ENCODE measurements at places on chromosomes 6 and 20.

DNA sequence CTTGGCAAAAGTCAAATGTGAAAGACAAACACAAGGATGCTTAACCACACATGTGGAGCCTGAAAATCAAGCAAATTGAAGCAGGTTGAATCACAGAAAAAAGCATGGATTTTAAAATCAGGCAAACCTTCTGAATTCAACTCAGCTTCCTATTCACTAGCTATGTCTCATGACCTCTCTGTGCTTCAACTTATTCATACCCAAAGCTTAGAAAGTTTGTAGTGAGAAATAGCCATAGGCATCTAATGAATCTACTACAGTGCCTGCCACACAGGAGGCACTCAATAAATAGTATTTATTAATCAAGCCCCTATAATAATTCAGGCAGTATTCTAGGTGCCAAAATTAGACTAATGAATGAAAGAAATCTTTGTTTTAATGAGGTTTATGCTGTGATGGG lies 112.2 kb upstream of the TNFAIP3 start:
- no peak for DNase-seq

GRCh38 chr6:40907198-40907701 lies 131.8 kb downstream of the UNC5CL start:
- DNase-seq, result peak; percentile 86

DNA sequence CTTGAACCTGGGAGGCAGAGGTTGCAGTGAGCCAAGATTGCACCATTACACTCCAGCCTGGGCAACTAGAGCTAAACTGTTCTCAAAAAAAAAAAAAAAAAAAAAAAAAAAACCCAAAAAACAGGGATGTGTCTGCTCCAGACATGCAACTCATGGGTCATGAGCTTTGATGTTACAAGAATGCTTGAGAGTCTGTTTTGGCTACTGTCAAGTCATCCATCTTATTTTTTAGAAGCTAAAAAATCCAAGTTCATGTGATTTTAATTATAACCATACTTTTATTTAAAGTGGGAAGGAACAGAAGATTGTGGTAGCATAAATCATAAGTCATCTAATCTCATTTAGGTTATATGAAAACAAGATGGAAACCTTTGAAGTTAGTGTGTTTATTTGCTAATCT lies 120.6 kb downstream of the PDE7B start:
- no peak for DNase-seq

- DNase-seq, result no peak
These were observed 20.7 kb upstream of the BPI start for GRCh38 chr20:38283236-38283635.

DNA sequence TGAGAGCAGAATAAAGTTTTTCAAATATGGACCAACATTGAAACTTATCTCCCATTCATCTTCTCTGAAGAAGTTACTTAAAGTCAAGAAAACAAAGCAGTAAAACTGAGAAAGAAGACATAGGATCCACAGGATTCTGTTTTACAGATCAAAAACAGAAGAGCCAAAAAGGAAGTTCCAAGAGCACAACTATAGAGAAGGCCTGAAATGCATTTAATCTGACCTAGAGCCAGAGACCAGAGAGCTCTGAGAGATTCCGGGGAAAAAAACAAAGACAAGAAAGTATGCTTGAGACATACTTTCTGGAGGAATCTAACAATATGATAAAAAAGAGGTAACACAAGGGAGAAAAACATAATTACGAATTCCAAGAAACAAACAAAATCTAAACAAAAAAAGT lies 26.1 kb downstream of the SRPK1 start:
- no peak for DNase-seq

GRCh38 chr20:48957533-48957932 lies 36.0 kb downstream of the ARFGEF2 start:
- no peak for DNase-seq

- DNase-seq, result no peak
These were observed 176.7 kb downstream of the LAMA2 start for GRCh38 chr6:129059650-129060049.

DNA sequence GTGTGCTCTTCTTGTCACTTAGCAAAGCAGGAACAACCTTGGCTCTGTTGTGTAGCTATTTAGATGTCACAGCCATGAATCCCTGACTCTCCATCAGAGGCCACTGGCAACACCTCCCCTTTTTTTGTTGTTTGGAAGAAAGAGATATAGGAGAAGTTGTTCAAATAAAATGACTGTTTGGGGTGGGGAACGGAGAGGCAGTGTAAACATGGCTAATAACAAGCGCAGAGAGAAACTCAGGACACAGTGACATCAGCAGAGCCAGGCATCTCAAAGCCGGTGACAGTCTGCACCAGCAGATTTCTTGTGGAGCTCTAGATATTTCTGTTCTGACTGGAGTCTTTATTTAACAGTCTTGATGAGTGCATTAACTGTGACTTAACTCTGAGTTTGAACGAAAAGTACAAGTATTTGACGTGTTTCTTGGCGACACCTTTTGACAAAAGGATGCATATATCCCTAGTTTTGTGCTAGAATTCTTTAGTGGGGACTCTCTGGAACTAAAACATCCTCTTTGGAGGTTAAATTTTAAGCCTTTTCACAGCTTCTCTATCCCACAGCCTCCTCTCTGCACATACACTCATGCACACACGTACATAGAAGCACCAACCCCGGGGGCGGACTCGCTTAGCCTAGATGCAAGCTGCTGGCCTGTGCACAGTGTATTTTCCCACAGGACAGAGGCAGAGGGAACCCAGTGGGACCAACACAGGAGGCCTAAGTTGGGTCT lies 53.8 kb downstream of the ADAT2 start:
- DNase-seq, result no peak

DNA sequence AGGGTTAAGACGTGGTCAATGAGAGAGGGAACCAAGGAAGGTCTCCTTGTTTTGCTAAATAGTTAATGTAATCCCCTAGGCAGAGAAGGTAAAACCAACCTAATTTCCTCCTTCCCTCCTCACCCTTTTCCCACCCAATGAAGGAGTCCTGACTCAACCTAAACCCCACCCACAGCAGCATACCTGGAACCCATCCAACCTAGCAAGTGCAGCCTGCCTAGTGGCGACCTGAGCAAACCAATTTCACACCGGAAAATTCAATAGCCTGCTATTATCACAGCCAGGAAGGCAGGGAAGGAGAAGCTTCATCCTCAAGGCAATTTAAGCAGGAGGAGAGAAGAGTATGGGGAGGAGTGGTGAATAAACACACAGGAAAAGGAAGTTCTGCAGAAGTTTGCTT lies 46.9 kb downstream of the OSTM1 start:
- DNase-seq, result no peak

- DNase-seq, result no peak
These were observed 63.6 kb downstream of the EDN1 start for GRCh38 chr6:12353731-12354130.

DNA sequence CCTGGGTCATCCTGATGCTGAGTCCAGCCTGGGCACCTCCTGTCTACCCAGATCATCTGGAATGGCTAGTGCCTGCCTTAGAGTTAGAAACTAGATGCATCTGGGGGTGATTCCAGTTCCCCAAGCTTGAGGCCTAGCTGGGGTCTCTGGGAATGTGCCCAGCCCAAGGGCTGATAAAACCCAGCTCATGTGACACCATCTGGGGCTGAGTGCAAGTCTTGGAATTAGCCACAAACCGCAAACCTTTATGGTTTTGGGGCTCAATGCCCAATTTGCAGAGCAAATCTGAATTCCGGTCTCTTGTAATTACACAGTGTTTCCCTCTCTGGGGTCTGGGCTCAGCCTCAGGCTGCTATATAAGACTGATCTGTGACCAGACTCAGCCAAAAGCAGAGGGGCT lies at the start of gene BPIFB4:
Gene BPIFB4, plus strand, starts transcription at position 385 of the 400 bp plus-strand sequence. CDS start 1,884 bp downstream, outside the sequence.
- no peak for DNase-seq

GRCh38 chr6:87794922-87795885 lies 93.2 kb upstream of the AKIRIN2 start:
- no peak for DNase-seq

GRCh38 chr20:51402201-51402600 lies 140.3 kb downstream of the NFATC2 start:
- DNase-seq, result no peak

- DNase-seq, result no peak
These were observed 42.3 kb upstream of the GATA5 start for GRCh38 chr20:62517901-62518610.

DNA sequence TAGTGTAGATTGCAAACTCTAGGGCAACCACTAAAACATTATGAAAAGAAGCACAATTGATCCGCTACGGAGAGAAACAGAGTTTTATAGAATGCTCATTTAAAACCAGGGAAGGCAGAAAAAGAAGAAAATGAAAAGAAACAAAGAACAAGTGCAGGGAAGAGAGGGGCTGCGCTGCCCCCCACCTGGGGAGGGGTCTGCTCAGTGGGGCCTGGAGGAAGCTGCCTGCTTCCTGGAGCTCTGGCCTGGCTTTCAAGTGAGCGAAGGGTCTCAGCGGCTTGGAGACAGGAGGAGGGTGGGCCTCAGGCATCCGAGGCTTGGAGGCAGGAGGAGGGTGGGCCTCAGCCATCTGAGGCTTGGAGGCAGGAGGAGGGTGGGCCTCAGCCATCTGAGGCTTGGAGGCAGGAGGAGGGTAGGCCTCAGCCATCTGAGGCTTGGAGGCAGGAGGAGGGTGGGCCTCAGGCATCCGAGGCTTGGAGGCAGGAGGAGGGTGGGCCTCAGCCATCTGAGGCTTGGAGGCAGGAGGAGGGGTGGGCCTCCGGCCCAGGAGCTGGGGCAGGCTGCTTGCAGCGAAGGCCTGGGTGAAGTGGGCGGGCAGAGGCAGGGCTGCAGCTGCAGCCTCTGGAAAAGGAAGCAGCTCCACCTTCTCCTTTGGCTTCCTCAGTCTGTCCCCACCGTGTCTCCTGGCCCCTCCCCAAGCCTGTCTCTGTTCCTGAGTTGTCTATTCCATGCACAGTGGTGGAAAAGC lies 406.3 kb downstream of the TAF4 start:
- DNase-seq, result peak; percentile 45

- no peak for DNase-seq
These were observed 784 bp downstream of the BTNL2 start for GRCh38 chr6:32406197-32406596.

DNA sequence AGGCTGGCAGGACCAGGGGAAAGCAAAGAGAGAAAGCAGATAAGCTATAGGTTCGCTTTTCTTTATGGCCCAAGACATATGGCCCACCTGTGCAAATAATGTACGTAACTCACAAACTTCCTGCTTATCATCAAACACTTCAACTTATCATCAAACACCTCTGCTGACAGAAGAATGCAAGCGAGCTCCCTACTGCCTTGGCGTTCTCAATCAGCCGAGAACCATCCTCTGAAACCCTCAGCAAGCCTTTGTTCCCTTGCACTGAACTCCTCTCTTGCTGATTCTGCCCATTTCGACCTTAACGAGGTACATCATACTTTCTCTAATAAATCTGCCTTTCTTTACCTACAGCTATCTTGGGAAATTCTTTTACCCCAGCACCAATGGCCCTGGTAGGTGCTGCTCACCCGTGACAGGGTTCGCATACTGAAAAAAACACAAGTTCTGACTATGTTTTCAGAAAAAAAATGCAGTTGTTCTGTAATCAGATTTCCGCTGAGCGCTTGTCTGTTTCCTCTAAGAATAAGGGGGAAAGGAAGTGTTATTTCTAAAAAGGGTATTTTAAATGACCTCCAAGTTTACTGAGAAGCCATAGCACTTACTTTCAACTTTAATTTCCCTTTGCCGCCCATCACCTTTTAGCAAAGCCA lies 28.3 kb downstream of the SERPINB6 start:
- no peak for DNase-seq

- no peak for DNase-seq
These were observed 67.2 kb downstream of the FOXO3 start for GRCh38 chr6:108627692-108628550.

DNA sequence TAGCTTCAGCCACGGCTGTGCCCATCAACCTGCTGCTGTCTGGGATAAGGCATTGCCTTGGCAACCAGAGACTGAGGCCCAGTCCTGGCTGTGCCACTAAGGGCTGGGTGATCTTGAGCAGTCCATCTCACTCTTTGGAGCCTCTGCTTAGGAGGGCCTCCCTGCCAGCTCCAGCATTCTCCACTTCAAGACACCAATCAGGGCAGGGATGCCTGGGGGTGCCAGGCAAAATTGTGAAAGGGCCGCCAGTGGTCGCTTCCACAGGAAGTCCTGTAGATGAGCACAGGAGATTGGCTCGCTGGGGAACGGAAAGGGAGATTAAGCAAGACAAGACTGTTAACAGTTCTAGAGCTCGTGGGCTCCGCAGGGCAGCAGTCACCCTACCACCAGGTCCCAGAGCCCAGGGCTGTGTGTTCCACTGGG lies at the start of gene RAB44:
Gene RAB44, plus strand, starts transcription at position 346 of the 423 bp plus-strand sequence. CDS start 6,410 bp downstream, outside the sequence.
- DNase-seq, result no peak

GRCh38 chr6:93779086-93779841 lies 359.9 kb upstream of the EPHA7 start:
- DNase-seq, result no peak

DNA sequence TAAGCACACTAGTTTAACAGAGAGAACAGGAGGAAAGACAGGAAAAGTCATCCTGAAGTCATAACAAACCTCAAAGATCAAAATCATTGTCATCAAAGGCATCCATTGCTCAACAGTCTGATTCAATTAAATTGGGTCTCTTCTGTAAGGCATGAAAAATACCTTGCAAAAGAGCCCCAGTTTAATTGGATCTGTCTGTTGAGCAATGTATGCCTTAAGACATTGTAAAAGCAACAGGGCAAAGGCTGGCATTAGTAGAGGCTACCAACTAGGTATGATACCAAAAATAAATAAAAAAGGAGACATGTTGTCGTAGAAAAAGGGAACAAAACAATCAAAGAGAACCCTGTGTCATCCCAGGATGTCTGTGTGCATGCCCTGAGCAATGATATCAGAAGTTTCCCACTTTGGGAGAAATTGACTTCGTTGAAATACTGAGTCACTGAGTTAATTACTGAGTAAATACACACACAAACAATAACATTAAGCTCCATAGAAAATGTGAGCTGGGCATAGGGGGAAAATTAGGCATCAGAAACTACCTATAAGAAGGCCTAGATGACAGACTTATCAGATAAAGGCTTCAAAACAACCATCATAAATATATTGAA lies 1013.8 kb upstream of the CITED2 start:
- DNase-seq, result no peak

DNA sequence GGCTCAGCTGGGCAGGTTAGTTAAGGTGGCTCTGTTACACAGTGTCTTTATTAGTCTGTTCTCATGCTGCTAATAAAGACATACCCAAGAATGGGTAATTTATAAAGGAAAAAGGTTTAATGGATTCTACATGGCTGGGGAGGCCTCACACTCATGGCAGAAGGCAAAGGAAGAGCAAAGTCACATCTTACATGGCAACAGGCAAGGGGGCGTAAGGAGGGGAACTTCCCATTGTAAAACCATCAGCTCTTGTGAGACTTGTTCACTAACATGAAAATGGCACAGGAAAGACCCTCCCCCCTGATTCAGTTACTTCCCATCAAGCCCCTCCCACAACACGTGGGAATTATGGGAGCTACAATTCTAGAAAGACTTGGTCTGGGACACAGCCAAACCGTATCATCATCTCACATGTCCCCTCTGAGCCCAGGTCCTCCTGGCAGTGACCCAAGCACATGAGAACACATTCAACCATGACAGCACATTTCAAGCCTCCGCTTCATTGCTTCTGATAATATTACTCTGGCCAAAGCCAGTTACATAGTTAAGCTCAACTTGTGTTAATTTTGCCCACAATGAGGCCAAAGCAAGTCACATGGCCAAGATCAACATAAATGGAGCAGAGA lies 383.9 kb downstream of the PLCB1 start:
- DNase-seq, result no peak

- no peak for DNase-seq
These were observed 119.3 kb downstream of the JPH2 start for GRCh38 chr20:44067650-44068081.

GRCh38 chr6:42306439-42307140 lies 88.9 kb upstream of the MRPS10 start:
- DNase-seq, result no peak
